NCI-H1048 (cell line): ENCODE measurements at places on chromosomes 12 and 14.

- no peak for DNase-seq
Measured at GRCh38 chr12:19710811-19711793, 271.8 kb downstream of the AEBP2 start.

DNA sequence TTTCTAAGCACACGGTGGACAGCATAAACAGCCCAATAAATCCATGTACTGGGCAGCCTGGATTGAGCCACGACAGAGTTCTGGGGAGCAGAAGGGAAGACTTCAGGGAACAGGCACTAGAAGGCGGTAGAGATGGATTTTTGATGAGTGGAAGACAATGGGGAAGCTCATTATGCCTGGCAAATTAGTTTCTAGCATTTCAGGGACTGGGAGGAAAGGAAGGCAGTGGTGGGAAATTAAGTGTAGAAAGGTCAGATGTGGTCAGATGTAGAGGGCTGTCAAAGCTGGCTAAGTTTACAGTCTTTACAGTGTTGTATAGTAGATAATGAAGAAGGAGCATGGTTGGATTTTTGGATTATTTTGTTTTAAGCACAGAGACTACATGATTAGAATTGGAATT, 9.2 kb downstream of the EGLN3 start:
- no peak for DNase-seq

GRCh38 chr14:74507085-74507484, 13.5 kb downstream of the ISCA2 start:
- DNase-seq: no peak

DNA sequence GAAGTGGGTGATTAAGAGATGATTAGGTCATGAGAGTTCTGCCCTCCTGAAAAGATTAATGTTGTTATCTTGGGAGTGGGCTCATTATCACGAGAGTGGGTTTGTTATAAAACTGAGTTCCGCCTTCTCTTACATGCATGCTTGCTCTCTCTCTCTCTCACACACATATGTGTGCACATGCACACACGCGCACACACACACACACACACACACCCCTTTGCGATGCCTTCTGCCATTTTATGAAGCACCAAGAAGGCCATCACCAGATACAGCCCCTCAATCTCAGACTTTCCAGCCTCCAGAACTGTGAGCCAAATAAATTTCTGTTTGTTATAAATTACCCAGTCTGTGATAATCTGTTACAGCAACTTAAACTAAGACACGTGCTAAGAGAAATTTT, 5.7 kb upstream of the SLC41A2 start:
- DNase-seq: no peak

DNA sequence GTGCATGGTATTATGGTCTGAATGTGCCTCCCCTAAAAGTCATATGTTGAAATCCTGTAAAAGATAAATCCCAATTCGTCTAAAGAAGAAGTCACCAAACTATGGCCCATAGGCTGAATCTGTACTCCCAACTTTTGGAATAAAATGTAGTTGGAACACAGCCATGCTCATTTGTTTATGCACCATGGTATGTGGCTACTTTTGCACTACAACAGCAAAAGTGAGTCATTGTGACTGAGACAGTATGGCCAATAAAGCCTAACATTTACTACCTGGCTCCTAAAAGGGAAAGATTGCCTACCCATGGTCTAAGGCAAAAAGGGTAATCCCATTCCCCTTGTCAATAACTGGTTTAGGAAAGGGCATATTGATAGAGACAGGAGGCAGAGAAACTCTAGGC, 101.8 kb downstream of the LRIG3 start:
- no peak for DNase-seq

GRCh38 chr14:77458249-77458950, 507 bp downstream of the AHSA1 start:
- no peak for DNase-seq

GRCh38 chr12:110680032-110680431, 8.9 kb downstream of the HVCN1 start:
- DNase-seq: no peak

GRCh38 chr12:1488908-1489381, 105.4 kb downstream of the FBXL14 start:
- DNase-seq: no peak

GRCh38 chr14:23284654-23285529, 1.0 kb downstream of the HOMEZ start:
- no peak for DNase-seq

- DNase-seq: no peak
Measured at GRCh38 chr14:60204843-60205774, 39.9 kb upstream of the DHRS7 start.

- DNase-seq: no peak
Measured at GRCh38 chr14:26216786-26217185, 381.0 kb downstream of the NOVA1 start.

GRCh38 chr12:42213954-42214426, 24.1 kb downstream of the YAF2 start:
- DNase-seq: no peak

DNA sequence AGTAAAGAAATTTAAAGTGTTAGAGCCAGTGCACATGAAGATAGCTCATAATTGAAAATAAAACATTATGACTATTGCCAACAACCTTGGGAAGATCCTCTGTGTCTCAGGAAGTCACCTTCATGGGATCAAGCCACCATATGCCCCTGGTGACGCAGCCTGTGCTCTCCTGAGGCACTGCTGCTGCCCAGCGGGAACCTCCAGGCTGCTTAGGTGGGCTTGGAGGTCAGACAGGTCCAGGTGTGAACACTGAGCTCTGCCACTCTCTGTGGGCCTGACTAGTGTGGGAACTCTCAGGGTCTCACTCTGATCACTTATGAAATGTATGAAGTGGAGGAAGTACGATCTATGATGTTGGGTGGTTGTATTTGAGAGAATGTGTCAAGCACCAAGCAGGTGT, 16.7 kb downstream of the SLC35E3 start:
- DNase-seq: no peak

DNA sequence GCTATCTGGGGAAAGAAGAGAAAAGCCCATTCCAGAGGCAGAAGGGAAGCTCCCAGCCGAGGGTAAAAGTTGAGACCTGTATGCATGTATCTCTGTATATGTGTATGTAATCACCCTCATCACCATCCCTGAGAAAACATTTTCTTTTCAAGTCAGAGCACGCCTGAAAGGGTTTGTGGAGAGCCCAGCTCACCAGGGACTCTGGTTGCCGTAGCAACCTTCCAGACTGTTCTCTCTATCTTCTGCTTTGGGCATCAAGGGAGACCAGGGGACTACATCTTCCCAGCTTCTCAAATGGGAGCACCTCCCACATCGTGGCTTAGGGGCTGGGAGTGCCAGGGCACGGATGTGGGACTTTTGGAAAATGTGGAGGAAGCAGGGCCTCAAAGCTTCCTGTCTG, 93.5 kb downstream of the GALNT8 start:
- no peak for DNase-seq

GRCh38 chr12:15634010-15634683, 155.0 kb downstream of the EPS8 start:
- DNase-seq: no peak

DNA sequence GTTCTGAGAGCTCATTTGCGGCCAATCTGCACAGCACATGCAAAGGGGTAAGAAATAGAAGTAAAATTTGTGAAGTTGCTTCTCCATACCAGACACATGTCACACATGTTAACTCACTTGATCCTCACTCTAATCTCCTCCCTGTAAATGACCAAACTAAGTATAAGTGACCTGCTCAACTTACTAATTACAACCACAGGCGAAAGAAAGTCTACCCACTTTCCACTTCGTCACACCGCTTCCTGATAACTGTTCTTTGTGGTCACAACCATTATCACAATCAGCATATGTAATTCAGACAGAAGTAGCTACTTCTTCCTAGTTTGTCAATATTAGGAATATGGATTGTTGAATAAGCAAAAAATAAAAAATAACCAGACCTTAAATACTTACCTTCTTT, 293.7 kb upstream of the CLEC14A start:
- no peak for DNase-seq

GRCh38 chr12:42473561-42473960, 116.0 kb downstream of the PRICKLE1 start:
- no peak for DNase-seq

DNA sequence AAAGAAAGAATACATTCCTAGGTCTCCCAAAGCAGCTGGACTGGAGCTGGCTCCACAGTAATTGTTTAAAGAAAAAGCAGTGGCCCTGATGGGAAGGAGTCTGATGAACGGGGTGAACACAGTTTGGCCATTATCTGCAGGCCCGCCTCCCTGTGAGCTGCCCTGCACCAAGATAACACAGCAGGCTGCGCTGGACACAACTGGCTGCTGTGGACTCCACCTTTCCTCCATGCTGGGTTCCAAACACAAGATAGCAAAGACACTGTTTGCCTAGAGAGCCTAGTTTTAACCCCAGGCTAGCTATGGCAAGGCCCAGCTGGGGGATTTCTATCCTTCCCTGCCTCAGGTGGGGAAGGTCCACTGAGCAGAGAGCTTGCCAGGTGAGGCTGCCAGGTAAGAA, 34.6 kb downstream of the ZFP36L1 start:
- no peak for DNase-seq

DNA sequence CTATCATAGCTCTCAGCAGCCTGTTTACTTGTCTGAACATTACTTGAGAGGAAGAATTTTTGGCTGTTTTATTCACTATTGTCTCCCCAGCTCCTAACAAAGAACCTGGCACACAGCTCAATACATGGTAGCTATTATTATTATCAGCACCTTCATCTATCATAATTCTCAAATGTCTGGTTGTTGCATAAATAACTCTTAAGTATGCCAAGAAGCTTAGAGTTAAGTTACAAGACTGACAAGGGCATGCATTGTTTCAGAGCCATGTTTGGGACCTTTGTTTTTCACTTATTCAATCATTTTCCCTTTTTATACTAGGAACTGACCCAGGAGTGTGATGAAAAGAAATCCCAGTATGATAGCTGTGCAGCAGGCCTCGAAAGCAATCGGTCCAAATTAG, 77.5 kb upstream of the ATP2A2 start:
- no peak for DNase-seq

- DNase-seq: no peak
Measured at GRCh38 chr12:59383079-59383822, 212.6 kb upstream of the SLC16A7 start.

- DNase-seq: no peak
Measured at GRCh38 chr12:45575823-45576475, 153.6 kb upstream of the ARID2 start.

- DNase-seq: no peak
Measured at GRCh38 chr14:101564819-101565698, 3.8 kb downstream of the DIO3 start.

DNA sequence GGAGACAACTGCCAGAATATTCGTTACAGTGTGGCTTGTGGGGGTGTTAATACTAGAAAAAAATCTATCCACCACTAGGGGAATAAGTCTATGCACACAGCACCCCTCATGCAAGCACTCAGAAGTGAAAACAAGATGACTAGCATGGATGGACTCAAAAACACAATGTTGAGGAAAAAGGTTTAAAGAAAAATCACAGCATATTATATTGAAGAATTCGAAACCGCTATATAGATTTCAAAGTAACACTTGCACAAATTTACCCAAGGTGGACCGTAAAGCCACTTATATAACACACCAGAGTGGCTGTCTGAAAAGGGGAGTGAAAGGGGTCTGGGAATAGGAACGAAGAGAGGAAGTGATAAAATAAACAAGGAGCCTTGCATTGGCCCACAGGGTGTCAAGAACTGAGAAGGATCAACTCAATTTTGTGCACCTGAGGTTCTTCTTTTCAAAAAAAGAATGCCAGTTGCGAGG, 544 bp downstream of the ABCD4 start:
- no peak for DNase-seq

GRCh38 chr14:104145826-104146601, 7.6 kb downstream of the KIF26A start:
- DNase-seq: no peak

GRCh38 chr14:99125616-99126431, 146.2 kb downstream of the BCL11B start:
- DNase-seq: no peak

- DNase-seq: no peak
Measured at GRCh38 chr12:67754933-67755697, 106.6 kb downstream of the DYRK2 start.

DNA sequence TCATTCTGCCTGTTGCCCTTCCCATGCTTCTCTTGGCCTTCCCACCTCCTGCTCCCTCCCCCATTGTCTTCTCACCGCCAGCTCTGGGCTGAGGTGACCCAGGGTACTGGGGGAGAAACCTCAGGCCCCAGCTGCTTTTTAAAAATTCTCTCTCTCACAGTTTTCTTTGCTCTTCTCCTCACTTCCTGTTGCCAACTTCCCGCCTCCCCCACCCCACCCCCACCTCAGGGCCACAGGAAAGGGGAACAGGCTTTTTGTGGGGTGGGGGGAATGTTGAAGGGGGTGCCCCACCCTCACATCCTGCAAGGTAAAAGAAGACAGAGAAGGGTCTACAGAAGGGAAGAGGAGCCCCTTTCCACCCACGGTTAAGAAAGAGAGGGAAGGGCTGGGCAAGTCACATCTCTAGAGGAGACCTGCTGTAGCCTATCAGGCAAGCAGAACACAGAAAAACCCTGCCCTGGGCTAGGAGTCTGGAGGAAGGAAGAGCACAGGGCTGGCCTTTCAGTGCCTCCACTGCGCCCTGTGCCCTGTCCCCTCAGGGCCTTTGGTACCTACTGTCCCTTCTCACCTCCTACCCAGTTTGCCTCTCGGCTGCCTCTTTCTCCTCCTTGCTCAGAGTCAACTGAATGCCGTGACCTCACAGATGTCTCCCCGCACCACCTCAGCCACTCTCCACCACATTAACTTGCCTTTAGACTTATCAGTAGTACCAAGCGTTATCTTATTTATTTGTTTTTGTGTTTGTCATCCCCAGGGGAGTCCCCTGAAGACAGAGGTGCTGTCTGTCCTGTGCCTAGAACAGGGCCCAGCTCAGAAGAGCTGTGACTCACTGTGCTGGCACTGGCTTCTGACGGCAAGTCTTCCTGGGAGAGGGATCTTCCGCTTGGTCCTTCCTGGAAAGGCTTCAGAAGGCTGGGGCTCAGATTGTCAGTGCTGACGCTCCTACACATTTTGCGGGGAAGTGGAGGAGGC, 1.7 kb downstream of the ARHGAP9 start:
- no peak for DNase-seq

- no peak for DNase-seq
Measured at GRCh38 chr12:63802012-63802608, 22.4 kb downstream of the RXYLT1 start.

GRCh38 chr12:117356048-117356447, 5.4 kb downstream of the NOS1 start:
- DNase-seq: no peak

- no peak for DNase-seq
Measured at GRCh38 chr12:56728139-56728861, 3.2 kb upstream of the NACA start.

DNA sequence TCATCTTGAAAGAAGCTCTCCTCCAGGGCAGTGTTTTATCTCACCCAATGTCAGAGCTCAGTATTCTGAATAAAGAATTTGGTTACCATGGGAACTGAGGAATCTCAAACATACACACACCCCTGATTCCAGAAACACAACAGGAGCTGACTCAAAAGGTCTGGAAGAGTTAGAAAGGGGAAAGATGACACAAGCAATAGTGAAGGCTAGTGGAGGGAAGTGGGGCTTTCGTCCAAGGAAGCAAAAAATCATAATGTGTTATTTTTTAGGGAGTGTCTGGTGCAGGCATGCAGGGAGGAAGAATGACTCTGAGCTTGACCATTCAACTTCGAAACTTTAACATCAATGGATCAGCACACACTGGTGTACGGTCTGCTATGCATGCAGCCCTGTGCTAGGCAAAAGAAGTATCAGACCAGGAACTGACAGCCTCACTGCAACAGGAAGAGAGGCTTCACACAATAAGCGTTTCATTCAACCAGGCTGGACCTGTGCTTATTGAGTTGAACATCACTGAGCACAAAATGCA, 20.3 kb downstream of the HEBP1 start:
- no peak for DNase-seq
